H9 (cell line): ENCODE measurements at places on chromosomes 16 and 17.
A peak's percentile ranks its signal among the peaks of the same experiment; 100 is the strongest.

- DNase-seq = no peak
Measured at GRCh38 chr16:61616088-61616487, 420.1 kb downstream of the CDH8 start.

GRCh38 chr17:17978481-17979424 is 6.1 kb downstream of the DRC3 start:
- DNase-seq = no peak

- no peak for DNase-seq
Measured at GRCh38 chr16:86391984-86392383, 118.3 kb upstream of the FOXF1 start.

DNA sequence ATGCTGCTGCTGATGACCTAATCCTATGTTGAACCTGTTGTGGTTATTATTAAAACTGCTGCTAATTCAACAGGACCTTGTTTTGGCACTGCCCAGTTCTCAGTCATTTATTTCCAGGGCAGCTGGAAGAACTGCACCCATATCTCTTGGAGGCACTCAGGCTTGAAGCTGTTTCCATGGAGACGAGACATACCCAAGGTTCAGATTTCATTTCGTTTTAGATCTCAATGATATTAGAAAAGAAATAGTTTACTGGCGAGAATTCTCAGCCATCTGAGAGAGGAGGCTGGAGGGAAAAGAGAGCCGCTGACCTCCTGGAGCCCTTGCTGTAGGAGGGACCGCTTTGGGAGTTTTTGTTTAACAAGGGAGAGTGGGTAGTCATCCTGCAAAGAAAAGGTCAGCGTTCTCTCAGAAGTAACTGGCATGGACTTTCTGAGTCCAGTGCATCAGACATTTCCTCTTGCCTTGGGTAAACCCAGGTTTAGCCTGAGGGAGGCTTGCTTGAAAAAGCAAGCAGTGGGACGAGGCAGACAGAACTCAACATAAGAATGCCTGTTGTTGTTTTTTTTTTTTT is 75.4 kb downstream of the YPEL2 start:
- DNase-seq = no peak

GRCh38 chr17:28216528-28216927 is 102.5 kb upstream of the TMEM97 start:
- DNase-seq = no peak

DNA sequence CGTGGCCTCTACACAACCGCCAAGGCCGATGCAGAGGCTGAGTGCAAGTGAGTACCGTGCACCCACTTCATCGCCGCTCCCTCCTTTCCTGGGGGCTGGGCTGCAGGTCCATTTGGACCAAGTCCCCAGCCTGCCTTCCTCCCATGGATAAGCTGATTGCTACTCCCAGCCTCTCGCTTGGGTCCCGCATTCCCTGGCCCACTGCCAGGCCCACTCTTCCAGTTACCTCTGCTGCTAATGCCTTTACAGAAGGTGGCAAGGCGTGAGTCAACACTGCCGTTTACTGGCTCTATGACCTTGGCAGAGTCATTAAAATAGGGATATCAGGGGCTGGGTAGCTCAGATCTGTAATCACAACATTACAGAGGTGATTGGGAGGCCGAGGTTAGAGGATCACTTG is 11.2 kb downstream of the SULT1A2 start:
- no peak for DNase-seq

DNA sequence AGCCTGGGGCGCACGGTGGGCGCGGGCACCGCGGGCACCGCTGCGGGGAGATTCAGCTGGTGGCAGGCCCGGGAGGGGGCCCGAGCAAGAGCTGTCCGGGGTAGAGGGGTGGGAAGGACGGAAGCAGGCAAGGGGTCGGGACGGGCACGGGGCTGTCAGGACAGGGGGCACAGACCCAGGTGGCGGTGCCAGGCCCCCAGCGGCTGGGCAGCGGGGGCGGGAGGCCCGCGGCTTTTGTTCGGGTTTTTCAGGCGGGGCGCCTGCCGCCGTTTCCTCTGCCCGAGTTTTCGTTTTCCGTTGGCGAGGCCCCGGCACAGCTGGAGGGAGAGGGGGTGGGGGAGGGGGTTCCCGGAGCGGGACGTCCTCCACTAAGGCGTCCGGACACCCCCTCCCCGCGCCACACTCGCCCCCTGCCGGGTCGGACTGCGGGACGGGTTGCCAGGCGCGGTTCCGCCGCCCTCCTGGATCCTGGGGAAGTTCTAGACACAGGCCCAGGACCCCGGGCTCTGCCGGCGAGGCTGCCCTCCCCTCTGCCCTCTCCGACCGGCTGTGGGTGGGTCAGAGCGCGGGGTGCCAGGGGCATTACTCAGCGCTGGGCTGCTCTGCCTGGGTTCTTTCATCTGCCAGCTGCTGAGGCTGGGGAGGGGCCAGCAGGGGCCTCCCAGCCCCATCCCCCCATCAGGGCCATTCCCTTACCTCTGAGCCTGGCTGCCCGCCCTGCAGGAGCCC is 543 bp downstream of the ARHGAP23 start:
- DNase-seq = peak; percentile 63

DNA sequence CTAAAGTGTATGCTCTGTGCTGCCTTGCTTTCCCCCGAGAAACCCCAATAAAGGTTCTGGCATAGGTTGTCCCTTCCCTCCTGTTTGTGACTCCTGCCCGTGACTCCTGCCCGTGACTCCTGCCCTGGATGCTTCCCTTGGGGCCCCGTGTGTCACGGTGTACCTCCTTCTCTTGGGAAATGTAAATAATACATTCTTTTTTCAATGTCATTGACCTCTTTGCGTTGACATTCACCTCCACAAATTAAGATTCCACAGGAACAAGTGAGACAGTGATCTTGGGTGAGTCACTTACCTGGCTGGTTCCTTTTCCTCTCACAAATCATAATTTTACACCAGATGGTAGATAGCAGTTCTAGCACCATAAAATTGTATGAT is 632 bp downstream of the CCL15 start:
- DNase-seq = peak; percentile 20

GRCh38 chr16:67184995-67185650 is 1.4 kb upstream of the MATCAP1 start:
- DNase-seq = peak; percentile 96

GRCh38 chr17:17917394-17917793 is 54.8 kb downstream of the TOM1L2 start:
- DNase-seq = no peak

- DNase-seq = peak; percentile 93
Measured at GRCh38 chr17:76278952-76279741, 14.0 kb downstream of the UBALD2 start.

DNA sequence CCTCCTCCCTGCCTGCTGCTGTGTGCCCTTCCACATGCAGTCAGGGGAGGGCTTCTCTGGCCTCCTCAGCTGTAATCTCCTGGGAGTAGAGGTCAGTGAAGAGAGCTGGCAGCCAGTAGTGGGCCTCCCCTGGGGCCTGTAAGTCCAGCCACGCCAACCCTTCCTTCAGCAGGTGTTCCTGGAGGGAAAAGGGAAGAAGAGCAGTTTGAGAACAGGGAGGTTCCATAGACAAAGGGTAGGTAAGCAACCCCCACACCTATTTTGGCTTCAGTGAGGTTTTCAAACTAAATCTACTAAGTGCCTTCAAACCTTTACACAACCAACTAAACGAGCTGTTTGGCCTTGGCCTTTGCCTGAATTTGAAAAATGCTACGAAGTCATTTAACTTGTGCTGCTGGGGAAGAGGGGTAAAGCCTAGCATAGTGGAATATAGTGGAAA is 14.2 kb downstream of the SNF8 start:
- no peak for DNase-seq

DNA sequence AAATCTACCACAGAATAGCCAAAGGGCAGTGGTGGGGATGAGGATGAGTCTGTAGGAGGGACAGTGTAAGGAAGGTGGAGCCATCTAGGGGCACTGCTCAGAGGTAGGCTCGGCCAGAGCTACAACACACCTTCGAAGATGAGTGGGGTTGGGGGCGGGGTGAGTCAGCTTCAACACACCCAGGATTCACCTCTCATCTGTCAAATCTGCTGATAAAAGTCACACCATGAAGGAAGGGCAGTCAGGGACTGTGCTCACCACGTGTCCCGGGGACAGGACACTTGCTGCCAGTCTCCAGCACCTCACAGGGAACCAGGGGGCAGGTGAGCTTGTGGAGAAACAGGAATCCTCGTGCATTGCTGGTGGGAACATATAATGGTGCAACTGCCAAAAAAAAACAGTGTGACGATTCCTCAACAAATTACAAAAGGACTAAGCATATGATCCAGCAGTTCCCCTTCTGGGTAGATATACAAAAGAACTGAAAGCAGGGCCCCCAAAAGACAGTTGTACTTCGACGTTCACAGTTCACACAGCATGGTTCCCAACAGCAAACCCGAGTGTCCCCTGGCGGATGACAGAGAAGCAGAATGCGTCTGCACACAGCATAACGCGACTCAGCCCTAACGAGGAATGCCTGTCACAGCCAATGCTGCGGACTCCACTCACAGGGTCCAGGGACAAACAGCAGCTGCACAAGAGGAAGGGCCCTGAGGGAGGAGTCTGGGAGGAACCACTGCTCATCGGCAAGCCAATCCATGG is 133.1 kb downstream of the ANKRD11 start:
- DNase-seq = peak; percentile 66

DNA sequence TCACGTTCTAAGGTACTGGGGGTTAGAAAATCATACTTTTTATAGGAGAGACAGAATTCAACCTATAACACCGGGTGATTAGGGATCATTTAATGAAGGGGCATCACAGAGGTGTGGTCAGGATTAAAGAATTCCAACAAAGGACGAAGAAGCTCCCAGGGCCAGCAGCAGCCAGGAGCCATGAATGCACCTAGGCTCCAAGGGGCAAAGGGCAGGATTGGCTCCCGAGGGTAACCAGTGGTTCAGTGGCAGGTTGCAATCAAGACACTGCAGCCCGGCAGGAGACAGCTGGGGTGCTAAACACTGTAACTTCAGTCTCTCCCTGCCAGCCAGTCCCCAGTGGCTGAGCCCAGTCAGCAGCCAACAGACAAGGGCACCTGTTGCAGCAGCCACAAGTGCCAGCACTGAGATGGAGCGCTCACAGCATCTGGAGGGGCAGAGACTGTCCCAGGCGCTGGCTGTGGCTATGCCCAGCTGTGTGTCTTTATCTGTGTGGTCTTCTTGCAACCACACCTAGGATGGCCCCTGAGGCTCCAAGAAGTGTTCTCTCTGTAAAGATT is 23.9 kb downstream of the DHRS7C start:
- no peak for DNase-seq

DNA sequence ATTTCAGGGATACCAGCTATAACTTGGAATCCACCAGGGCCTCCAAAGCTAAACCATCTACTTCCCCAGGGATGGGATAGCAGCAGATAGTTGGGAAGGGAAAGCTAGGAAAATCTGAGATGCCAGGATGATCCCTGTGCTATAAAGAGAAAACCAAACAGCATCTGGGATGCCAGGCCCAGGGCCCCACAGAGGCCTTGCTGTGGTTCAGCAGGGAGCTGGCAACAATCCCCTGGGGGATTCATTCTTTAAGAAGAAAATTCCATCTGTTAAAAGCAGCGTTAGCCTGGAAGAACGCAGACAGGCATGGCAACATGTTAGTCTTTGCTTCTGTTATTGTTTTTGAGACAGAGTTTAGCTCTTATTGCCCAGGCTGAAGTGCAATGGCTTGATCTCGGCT is 16.6 kb downstream of the MYO18A start:
- no peak for DNase-seq

GRCh38 chr17:62862251-62862650 is 54.1 kb upstream of the MARCHF10 start:
- DNase-seq = no peak

GRCh38 chr16:474420-475122 is 49.1 kb downstream of the RAB11FIP3 start:
- no peak for DNase-seq

DNA sequence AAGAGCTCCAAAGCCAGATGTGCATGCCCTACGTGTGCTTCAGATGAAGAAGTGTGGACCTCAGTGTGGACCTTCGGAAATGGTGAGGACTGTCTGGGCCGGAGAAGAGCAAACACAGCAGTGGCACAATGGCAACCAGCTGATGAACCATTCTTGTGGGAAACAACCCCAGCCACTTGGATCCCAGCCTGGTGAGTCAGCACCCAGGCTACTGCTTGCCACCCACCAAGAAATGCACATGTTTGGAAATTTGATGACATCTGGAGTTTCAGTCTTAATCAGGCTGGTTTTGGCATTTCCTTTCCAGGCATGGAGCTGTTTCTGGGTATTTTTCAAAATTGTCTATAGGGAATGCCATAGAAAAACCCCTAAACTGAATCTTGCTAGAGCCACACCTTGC is 42.7 kb downstream of the DYNLRB2 start:
- DNase-seq = no peak

- no peak for DNase-seq
Measured at GRCh38 chr17:49616601-49617131, 41.0 kb downstream of the NXPH3 start.

DNA sequence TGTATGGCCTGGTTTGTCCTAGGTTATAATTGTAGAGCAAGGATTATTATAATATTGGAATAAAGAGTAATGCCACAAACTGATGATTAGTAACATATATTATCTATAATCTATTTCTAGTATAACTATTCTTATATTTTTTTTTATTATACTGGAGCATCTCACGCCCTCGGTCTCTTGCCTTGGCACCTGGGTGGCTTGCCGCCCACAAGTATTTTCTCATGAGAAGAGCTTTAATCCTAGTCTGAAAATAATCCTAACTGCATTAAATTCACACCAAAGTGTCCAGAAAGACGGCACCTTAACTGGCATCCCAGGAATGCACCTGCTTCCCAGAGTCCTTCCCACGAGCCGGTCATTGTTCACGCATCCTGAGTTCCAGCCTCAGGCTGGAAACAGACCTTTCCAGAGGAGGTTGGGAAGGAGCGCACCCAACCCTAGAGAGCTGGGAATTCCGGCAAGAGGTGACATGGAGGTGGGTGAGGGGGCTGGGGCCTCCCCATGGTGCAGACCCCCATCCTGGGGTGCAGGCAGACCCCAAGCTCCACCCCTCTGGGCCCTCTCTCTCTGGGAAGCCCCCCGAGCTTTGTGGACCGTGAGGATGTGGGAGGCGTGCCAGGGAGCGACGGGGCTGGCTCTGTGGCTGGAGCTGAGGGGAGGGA is 15.9 kb downstream of the CHMP1A start:
- DNase-seq = no peak

DNA sequence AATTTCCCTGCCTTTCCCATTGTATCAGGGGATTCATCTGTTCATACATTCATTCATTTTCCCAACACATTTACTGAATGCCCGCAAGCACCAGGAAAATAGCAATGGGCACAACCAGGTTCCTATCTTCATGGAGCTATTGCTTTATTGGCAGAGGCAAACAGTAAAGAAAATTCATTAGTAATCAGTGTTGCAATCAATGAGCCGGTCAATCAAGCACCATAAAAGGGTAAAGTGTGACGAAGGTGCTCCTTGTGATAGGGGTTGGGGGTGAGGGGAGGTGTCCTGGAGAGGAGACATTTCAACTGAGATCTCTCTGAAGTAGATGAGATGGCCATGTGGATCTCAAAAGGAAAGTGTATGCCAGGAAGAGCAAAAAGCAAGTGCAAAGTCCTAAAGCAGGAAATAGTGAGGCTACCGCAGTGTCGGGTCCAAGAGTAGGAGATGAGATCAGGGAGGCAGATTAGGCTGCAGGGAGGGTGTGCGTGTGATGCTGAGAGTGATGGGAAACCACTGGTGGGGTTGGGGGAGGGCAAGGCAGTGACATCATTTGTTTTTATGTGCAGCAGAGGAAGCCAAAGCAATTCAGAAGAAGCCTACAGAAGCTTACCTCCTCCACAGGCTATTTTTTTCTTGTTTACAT is 28.4 kb downstream of the CDH13 start:
- DNase-seq = no peak

GRCh38 chr16:924806-925205 is 46.0 kb downstream of the LMF1 start:
- DNase-seq = no peak

- DNase-seq = no peak
Measured at GRCh38 chr17:4870855-4871254, 28.5 kb upstream of the C17orf107 start.
